ENCODE measurements at places on chromosomes 1 and 21. TPM values are rescaled to one million over a fixed set of nuclear protein-coding genes. Genes with fewer than 3 reads are reported as not detected.
A peak's percentile ranks its signal among the peaks of the same experiment; 100 is the strongest.

Gene DYNLT5
- total RNA-seq: not detected

- no peak for DNase-seq
Measured at GRCh38 chr1:1625824-1626206, 6.2 kb upstream of the MMP23B start.

DNA sequence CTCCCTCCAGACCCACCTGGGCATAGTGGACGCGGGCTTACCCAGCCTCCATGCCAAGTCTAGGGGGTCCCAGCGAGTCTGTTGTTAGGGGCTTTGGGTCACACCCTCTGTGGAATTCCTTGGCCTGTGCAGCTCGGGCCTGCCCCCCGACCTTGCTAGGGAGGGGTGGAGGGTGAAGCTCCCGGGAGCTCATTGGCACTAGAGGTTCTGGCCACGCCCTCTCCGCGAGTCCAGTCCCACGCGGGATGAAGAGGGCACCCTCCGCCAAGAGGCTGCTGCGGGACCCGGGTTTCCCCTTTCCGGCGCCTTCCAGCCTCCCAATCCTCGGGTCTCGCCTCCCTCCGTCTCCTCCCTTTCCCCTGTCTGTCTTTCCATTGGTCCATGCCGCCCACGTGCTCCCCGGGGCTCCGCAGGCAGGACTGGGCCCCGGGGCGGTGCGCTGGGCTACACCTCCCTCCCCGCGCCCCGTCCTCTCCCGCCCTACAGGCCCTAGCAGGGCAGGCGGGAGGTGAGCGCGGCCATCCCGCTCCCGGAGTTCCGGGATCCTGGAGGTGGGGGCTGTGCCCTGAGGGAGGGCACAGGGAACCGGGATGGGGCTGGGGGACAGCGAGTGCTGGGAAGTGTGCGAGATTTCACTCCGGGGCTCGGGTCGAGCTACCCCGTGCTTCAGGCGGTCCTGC is 3.5 kb downstream of the RUSC1 start:
- peak; percentile 94 for DNase-seq

GRCh38 chr1:232443372-232443771 is 186.6 kb downstream of the SIPA1L2 start:
- no peak for DNase-seq

DNA sequence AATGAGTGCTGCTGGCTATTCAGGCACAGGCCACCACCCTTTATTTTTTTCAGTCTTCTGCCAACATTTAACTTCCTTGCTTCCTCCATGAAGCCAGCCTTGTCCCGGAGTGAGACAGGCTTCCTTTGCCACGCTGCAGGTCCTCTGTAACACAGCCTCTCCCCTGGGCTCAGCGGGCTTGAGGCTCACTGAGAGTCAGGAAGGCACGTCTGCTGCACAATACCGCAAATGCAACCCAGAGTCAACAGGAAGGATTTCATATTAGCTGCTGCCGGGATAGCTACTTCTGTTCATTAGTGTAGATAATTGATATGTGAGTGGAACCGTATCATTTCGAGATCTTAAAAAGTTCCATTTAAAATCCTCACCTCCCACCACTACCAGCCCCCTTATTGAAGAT is 22.5 kb downstream of the MYOG start:
- DNase-seq: no peak

- no peak for DNase-seq
Measured at GRCh38 chr1:116712510-116712909, 41.7 kb upstream of the CD2 start.
